Activated CD4-positive, alpha-beta T cell treated with anti-CD3 and anti-CD28 coated beads, Interleukin-2, amount 10 ng/mL, durations not matched to agents 24 days and 14 days (primary cell): ENCODE measurements at places on chromosomes 12 and 14. TPM values are rescaled to one million over a fixed set of nuclear protein-coding genes. Genes with fewer than 3 reads are reported as not detected.

Gene BMAL2
- total RNA-seq, result 55.9 and 58.8 TPM in 2 replicates

DNA sequence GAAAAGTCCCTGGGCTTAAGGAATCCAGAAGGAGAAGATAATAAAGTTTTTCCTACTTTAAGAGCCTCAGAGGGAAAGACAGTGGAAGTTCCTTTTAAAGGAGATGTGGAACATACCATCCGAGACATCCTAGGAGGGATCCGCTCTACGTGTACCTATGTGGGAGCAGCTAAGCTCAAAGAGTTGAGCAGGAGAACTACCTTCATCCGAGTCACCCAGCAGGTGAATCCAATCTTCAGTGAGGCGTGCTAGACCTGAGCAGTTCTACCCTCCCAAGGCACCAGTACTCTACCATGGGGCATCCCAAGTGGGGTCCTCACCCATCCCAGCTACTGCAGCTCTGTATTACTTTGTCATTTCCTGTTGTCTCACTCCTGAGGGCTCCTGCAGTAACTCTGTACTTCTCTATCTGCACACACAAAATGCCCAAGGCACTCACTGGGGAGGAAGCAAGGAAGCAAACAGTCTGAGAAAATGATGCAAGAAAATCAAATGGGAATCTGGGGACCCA lies 3.8 kb downstream of the TINF2 start:
- peaks cover 67% of the 10 kb centered on the region for H3K4me1 ChIP-seq
- no peaks in the 10 kb centered on the region for H3K27me3 ChIP-seq
- H3K36me3 ChIP-seq, result peaks cover 66% of the 10 kb centered on the region
- H3K4me3 ChIP-seq, result no peak overlapping the region

Gene TTC6
- not detected in 2 replicates for total RNA-seq

DNA sequence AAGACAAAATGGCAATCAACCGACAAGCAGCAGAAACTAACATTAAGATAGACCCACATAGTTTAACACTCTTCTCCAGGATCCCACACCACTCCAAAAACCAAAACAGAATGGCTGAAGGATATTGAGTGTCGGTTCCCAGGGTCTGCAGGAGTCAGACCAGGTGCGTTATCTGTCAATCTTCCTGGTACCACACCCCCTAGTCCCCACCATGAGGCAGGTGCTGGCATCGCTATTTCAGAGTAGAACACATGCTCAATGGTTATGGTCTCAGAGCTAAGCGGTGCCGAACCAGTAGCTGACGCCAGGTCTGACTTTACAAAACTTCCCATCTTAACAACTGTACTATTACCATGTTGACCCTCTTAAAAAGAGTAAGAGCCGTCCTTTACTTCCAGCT lies 10.2 kb downstream of the STX2 start:
- peaks cover 10% of the 10 kb centered on the region for H3K36me3 ChIP-seq
- no peaks in the 10 kb centered on the region for H3K27me3 ChIP-seq
- H3K4me1 ChIP-seq, result peaks cover 19% of the 10 kb centered on the region

DNA sequence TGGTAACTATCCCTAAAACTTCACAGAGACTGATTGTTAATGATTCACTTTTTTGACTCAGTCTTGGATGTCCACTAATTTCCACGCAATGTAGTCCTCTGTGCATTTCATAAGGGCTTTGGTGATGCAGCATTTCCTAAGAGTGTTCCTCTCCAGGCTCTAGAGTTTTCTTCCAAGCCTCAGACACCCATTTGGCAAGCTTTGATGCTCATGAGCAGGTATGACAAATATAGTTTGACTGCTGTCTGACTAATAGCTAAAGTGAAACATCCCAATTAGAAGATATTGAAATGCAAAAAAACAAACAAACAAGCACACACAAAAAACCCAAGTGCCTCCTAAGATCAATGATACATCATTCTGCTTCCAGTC lies 1.5 kb upstream of the VAMP1 start:
- DNase-seq, result peak; percentile 68
- peak overlapping the region; percentile 9 for H3K4me3 ChIP-seq
- peaks cover 42% of the 10 kb centered on the region for H3K4me1 ChIP-seq
- H3K27me3 ChIP-seq, result peaks cover 1% of the 10 kb centered on the region
- peaks cover 28% of the 10 kb centered on the region for H3K36me3 ChIP-seq

DNA sequence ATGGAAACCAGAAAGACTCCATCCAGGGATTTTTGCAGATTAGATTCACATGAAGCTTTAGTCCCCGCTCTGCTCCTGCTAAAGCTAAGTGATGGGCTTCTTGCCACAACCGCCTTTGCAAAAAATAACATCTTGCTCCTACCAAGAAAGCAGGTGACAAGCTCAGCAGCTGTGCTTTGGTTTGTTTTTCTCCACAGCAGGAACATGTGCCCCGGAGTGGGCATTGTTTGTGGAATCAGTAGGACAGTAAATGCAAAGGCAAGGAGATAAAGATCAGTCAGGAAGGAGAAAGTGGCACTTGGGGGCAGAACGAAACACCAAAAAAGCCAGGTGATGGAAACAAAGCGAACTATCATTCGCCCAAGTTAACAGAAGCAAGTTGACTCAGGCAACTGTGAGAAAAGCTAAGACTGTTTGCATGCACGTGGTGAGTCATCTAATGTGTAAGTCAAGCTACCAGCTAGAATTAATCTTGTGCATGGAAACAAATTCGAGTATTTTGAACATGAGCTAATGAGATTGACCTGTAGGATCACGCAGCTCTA lies 165.5 kb upstream of the PLXNC1 start:
- peak overlapping the region; percentile 2 for H3K4me3 ChIP-seq
- H3K27me3 ChIP-seq, result peaks cover 6% of the 10 kb centered on the region
- DNase-seq, result peak; percentile 74
- H3K27ac ChIP-seq, result peak overlapping the region; percentile 67

DNA sequence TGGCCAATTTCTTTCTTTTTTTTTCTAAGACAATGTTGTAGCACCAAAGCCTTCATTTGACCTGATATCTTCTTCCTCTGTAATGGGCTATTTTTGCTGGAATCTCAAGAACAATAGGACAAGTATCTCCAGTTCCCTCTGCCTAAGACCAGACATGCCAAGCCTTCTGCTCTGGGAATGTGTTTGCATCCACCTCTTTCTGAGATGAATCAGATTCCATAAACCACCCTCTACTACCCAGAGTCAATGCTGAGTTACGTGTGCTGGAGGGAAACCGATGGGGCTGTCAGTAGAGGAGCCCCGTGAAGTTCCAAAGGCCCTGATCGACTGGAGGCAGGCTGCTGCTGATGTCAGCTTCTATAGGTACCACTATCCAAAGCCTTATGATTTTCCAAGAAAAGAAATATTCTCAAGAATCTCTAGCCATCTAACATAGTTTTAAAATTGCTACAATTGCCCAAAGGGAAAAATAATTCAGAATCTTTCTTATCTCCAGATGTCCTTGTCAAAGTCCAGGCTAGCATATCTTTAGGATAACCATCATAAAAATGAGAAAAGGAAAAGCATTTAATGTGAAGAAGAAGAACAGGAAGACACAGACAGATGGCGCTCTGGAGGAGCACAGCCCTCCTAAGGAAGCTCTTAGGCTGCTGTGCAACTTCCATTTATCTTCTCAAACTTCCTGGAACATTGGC lies 101.9 kb downstream of the SLC8A3 start:
- H3K4me3 ChIP-seq, result no peak overlapping the region
- no peaks in the 10 kb centered on the region for H3K36me3 ChIP-seq
